ENCODE measurements at places on chromosomes 2 and 18.

DNA sequence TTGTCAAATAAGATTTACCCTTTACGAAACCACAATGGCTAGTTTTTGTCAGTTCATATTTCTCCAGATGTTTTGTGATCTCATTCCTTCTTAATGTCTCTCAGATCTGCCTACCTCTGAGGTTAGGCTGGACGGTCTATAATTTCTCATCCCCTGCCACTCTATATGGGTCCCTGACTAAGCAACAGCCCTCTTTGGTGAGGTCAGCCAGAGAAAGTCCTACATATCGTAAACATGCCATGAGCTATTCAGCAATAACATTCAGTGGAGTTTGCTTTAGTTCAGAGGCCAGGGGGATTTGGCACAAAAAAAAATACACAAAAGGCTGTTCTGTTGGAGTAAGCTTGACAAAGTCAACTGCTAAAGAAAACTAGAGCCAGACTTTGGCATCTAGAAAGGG is 192.1 kb upstream of the NCKAP5 start:
- peak; percentile 80 for DNase-seq

GRCh38 chr18:33901894-33902512 is 322.7 kb downstream of the NOL4 start:
- no peak for DNase-seq

- peak; percentile 62 for DNase-seq
Observed at GRCh38 chr2:44126106-44126797, 42.4 kb upstream of the PPM1B start.

GRCh38 chr2:162480067-162480466 is 136.1 kb downstream of the GCA start:
- no peak for DNase-seq

DNA sequence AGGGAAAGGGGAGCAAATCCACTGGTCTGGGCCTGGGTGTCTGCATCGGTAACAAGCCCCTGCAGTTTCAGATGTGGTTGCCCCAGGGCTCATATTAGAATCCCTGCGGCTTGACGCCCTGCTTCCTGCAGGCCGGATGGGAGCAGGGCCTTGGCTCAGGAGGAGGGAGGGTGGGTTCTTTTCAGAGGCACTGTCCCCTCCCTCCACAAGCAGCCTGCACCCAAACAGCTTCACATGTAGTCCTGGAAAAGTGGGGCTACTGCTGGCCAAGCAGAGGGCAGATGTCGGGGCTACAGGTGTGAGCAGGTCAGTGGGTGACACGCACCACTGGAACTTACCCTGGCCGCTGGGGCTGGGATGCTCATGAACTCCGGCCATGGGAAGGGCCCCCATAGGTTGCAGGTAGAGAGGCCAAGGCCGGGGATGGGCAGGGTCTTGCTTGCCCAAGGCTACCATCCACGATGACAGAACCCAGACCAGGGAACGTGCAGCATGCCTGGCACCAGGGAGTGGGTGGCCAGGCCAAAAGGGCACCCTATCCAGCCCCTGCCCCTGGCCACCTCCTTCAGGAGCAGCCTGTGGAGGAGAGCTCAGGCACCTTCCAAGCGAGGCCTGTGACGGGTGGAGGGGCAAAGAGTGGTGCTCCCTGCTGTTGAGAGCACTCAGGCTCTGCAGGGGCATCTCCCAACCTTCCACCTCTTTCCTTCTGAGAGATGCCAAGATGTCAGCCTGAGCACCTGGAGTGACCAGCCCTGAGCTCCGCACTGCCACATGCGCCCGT is 16.8 kb downstream of the ARID5A start:
- DNase-seq: no peak

GRCh38 chr2:54279385-54279784 is 23.4 kb upstream of the TSPYL6 start:
- no peak for DNase-seq

GRCh38 chr2:71389384-71390072 is 57.9 kb downstream of the ZNF638 start:
- no peak for DNase-seq

GRCh38 chr18:31103423-31103822 is 1.2 kb upstream of the DSC2 start:
- DNase-seq: no peak

GRCh38 chr2:624551-625347 is 52.5 kb downstream of the TMEM18 start:
- no peak for DNase-seq

DNA sequence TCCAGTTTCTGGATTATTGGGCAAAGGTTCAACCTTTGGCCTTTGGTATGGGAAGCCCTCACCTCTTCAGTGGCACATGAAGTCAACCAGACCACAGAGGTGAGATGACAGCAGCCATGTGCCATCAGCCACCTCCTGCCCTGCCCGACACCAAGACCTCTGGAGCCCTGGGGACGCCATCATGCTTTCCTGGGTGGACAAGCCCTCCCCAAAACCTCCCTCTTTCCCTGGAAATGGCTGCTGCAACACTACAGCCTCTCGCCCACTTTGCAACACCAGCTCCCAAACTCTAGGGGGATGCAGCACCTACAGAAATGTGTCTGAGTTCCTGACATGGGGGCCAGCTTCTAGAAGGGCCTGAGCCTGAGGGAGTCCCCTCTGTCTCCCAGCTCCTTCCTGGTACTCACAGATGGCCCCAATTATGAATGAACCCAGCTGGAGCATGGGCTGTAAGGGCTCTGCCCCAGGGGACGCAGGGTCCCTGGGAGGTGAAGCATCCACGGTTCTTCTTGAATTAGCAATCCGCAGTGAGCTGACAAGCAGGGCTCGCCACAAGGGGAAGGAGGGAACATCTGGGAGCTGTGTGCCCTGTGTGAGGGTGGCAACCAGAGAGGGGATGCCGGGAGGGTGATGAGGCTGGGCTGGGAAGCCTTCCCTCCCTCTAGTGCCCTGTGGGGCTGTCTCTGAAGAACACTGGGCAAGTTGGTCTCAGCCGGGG is 268.5 kb upstream of the HDAC4 start:
- no peak for DNase-seq

DNA sequence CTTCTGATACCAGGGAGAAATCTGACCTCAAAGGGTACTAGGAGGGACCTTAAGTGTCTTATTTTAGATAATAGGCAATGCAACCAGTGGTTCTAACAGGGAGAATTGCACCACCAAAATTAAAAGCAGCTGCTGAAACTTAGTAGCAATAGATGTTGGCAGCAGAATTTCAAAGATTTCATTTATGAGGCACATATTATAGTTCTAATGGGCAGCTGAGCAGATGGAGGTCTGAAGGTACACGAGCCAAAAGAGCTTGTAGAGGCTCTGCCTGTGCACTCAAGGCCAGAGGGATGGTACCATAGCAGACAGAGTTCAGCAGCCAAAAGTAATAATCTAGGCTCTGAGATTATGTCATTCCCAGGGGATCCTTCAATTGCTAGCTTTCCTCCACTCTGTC is 87.3 kb upstream of the NCKAP5 start:
- no peak for DNase-seq

DNA sequence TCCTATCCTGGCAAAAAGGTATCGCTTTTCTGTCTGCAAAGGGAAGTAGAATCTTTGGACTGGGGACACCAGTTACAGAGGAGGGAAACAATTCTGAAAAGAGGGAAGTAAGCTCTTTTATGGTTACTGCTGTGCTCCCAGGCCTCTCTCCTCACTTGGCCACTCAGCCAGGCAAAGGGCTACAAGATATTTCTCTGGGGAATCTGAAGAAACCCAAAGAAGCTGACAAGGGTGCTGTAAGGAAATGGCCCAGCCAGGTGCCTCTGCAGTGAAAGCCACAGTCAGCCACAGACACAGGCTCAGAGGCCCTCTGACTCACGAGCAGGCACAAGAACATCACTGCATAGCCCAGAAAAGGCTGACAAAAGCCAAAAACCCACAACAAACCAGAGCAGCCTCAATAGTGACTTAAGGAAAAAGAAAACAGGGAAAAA is 5.8 kb downstream of the HDLBP start:
- DNase-seq: peak; percentile 51

GRCh38 chr2:106867196-106867953 is 18.6 kb downstream of the ST6GAL2 start:
- DNase-seq: no peak

All from EL (cell line).